ENCODE measurements at places on chromosomes 7 and 10.

GRCh38 chr10:19451937-19452336 lies 364.3 kb upstream of the PLXDC2 start:
- no peak for DNase-seq

DNA sequence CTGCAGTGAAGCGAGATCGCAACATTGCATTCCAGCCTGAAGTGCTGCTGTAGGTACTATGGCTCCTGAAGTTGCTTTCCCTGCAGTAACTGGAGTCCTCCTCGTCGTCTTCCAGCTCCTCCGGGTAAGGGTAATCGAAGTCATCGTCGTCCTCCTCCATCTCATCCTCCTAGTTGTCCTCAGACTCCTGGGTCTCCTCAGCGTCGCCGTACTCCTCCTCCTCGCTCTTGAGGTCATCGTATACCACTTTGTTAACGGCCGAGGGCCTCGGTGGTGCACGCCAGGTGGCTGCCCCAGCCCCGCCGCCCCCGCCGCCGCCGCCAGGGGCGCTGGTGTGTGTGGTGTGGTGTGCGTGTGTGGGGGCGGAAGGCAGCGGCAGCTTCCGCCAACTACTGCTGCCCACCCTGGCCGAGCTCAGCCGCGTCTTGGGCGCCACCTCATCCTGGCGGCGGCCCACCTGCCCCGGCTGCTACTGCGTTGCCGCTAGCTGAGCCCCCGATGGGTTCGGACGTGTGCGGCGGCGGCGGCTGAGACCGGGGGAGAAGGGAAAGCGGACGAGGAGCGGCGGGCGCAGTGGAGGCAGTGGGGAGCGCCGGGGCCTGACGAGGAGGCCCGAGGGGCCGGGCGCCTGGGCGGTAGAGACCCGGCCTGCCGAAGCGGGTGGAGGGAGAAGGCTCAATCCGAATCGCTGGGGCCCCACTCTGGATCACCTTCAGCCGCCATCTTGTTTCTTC lies 11.8 kb upstream of the ACBD5 start:
- DNase-seq: no peak

- DNase-seq: peak; percentile 91
Measured at GRCh38 chr10:61836888-61837754, 64.4 kb upstream of the ARID5B start.

- DNase-seq: no peak
Measured at GRCh38 chr10:102801496-102801895, 35.7 kb downstream of the CYP17A1 start.

DNA sequence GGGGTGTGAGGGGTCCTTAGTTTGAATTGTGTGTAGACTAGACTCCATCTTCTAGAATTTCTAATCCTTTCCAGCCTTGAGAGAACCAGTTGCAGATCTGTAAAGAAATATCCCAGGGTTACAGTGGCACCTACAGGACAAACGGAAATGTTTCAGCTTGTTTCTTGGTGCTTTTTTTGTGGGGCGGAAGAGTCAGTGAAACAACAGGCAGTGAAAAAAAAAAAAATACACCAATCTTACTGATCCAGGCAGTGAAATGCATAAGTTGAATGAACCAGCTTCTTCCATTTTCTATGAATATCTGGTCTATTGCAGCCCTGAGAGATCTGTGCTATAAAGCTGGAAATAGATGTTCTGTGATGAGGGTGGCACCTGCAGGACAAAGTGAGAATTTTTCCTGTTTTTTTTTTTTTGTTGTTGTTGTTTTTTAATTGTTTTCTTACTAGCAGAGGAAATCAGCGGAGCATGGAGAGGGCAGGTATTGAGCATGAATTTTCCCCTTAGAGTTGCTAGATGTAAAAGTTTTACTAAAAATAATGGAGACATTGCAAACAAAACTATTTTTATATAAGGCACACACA lies 81.9 kb upstream of the DYNC1I1 start:
- DNase-seq: peak; percentile 74

- no peak for DNase-seq
Measured at GRCh38 chr10:22615819-22616499, 98.4 kb downstream of the PIP4K2A start.

- DNase-seq: no peak
Measured at GRCh38 chr7:129502708-129503685, 666 bp downstream of the SMKR1 start.

GRCh38 chr10:27611744-27612550 lies 107.8 kb downstream of the RAB18 start:
- DNase-seq: no peak

DNA sequence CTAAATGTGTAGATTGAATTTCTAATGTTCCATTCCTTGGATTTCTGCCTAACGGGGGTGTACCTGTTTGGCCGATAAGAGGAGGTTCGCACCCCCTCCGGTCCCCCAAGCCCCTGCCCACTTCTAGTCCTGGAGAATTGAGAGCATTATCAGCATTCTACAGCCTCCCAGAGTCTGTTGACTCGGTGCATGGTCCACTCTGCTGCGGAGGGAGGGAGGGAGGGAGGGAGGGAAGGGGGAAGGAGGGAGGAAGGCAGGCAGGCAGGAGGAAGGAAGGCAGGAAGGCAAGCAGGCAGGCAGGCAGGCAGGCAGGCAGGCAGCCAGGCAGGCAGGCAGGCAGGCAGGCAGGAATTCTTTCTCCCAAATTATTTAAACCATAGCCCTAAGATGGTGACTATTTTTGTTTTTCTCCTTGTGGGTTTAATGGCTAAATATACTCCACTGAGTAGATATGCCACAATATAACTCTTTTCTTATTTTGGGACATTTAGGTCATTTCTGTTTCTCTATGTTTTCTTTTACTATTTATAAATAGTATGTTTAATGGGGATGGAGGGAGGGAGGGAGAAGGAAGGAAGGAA lies 69.5 kb upstream of the CHST15 start:
- DNase-seq: no peak

- DNase-seq: no peak
Measured at GRCh38 chr10:43846968-43847367, 198.3 kb upstream of the ZNF32 start.

DNA sequence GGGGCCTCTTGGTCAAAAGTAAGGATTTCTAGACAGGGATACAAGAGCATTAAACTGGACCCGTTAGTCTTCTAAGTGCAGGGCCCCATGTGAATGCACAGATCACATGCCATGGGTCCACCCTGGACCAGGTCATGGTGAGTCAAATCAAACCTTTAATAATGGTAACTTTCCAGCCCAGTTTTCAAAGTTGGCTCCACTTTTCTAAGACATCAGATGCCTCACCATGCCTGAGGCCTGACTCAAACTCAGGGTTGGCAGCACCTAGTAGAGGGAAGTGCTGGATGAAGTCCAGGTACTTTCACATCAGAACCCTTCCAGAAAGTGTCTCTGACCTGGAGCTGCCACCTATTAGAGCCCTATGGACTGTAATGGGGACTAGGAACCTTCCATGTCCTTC lies 9.7 kb upstream of the SMIM30 start:
- no peak for DNase-seq
